Suppressor macrophage treated with lipopolysaccharide for 1 hour (primary cell): ENCODE measurements at places on chromosomes 4 and X.

DNA sequence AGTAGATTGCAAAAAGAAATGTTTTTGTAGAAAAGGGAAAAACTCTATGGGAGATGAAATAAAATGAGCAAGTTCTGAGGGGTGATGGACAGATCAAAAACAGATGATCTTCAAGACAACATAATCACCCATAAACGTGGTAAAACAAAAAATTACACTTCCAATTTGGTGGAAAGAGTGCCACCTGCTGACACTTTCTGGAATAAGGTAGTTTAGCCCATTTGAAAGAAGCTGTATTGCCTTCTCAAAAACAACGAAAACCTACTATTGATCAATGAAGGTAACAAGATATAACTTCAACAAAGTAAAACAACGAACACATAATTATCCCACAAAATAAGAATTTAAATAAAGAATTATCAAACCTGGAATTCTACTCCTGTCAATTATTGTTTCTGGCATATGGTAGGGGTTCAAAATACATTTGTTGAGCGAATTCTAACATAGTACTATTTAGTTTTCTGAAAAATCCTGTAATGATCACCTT is 2.5 kb downstream of the COQ2 start:
- peak; percentile 74 for DNase-seq

GRCh38 chr4:150818661-150819060 is 196.4 kb downstream of the LRBA start:
- peak; percentile 23 for DNase-seq

DNA sequence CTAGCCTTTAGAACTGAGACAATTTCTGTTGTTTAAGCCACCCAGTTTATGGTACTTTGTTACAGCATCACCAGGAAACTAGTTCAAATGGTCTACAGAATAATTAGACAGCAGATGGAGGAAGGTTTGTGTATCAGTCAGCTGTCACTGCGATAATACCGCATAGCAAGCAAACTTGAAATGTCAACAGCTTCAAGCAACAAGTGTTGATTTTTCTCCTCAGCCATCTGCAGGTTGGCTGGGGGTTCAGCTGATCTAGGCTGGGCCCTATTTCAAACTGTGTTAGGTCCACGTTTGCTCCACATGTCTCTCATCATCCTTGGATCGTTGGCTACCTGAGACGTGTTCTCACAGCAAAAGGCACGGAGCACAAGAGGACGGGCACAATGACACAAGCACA is 19.2 kb upstream of the PHEX start:
- no peak for DNase-seq

- DNase-seq: no peak
These were observed 6.7 kb upstream of the USP11 start for GRCh38 chrX:47226071-47226470.

- DNase-seq: peak; percentile 39
These were observed 16.4 kb upstream of the NKRF start for GRCh38 chrX:119622356-119623232.

- DNase-seq: no peak
These were observed 112.8 kb downstream of the PPA2 start for GRCh38 chr4:105361053-105361452.

DNA sequence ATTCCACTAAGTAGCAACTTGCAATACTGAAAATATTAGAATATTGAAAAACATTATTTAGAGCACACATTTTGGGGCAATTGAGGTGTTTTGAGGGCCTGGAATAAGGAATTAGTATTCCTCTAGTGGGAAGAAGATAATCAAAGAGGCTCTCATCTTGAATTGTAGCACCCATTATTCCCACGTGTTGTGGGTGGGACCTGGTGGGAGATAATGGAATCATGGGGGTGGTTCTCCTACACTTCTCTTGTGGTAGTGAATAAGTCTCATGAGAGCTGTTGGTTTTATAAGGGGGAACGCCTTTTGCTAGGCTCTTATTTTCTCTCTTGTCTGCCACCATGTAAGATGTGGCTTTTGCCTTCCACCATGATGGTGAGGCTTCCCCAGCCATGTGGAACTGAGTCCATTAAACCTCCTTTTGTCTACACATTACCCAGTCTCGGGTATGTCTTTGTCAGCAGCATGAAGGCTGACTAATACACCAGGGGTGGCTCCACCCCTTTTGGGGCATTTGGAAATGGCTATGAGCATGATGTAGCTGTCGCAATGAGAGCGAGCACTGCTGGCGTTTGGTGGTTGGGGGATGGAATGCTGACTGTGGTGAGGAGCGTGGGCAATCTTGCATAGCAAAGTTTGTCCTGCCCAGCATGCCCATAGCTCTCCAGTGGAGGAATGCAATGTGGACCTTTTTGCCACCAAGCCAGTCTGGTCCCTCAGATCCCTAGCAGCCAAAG is 308.2 kb downstream of the FRMPD4 start:
- DNase-seq: no peak

DNA sequence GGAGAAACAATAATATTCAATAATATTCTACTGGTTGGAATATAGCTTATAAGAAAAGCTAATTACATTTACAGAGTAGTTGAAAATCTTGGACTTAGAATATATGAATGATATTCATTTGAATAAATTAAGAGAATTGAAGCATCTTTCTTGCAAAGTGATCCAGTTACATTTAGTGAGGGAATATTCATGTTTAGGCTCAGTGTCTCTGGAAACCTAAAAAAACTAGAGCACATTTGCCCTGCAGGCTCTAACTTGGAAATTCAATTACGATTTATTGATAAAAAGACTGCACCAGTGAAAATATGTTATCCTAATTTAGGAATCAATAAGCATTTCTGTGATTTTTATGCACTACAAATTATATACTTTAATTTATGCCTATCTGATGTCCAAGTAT is 58.3 kb upstream of the RAP1GDS1 start:
- no peak for DNase-seq

- no peak for DNase-seq
These were observed 426 bp downstream of the PORCN start for GRCh38 chrX:48509245-48509590.

GRCh38 chrX:1500701-1501624 is 36.0 kb downstream of the P2RY8 start:
- DNase-seq: peak; percentile 28

- DNase-seq: no peak
These were observed 9.6 kb downstream of the BMP3 start for GRCh38 chr4:81040012-81040659.
